ENCODE measurements at places on chromosomes 5 and 9.

DNA sequence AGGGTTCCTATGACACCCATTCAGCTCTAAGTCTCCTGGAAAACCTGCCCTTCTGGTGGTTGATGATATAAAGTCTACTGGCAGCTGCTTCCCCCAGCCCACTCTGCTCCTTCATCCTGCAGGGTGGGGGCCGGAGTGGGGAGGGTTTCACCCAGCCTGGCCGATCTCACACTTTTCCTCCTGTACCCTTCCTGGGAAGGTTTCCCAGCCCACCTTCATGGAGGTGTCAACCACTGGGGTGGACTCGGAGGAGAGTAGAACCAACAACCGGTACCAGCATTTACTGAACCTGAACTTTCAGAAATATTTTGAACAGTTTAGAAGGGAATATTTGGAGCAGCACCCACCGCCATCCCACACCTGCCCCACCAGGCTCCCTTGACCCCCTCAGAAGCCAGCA, 30.4 kb downstream of the ROR2 start:
- no peak for DNase-seq

- no peak for DNase-seq
Observed at GRCh38 chr5:65863747-65864146, 62.6 kb upstream of the ERBIN start.

GRCh38 chr5:16690243-16690852, 73.6 kb upstream of the RETREG1 start:
- DNase-seq: no peak

GRCh38 chr5:91401175-91401574, 18.1 kb upstream of the ARRDC3 start:
- no peak for DNase-seq

DNA sequence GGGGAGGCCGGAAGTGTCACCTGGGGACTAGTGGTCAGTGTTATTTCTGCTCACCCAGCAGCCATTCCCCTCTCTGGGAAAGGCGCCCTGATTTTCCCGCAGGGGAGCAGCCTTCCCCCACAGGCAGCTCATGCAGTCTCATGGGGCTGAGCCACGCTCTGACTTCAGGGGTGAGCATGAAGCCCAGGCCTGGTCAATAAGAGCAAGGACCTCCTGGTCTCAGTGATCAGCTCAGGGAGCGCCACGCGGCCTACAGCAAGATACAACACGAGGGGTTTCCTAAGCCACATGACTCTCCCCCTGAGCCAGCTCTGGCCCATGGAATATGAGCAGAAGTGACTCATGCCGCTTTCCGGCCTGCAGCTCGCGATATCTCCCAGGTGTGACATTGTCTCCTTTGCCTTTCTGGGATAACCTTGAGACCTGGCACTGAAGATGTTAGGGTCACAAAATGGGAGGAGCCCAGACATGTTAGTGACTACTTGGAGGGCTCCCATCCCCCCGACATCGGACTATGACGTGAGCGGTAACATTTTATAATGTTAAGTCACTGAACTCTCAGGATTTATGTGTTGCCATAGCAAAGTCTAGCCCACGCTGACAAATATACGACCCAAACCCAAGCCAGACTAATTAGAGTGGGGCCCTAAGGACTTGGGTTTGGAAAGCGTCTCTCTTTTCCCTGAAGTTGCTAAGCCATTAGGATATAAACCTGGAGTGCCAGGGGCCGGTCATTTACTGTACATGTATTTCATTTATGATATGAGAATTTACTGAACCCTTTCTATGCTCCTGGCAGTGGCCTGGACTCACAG, 46.5 kb upstream of the GFPT2 start:
- DNase-seq: no peak

DNA sequence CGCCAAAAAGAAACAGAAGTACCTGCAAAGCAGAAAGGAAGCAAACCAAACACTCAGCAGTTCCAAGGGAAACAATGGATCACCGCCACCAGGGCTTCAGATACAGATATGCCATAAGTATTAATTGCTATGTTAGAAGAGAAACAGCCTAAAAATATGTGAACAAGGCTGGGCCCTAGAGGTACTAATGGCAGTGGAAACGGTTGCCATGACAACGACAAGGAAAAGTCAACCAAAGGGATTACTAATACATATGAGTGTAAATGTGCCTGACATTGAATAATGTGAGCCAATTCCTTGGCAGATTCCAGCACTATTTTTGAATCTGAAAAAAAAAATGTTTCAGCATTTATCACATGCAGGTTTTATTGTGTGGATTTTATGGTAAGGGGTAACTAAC, 75.0 kb downstream of the CAVIN4 start:
- DNase-seq: no peak

GRCh38 chr5:150653145-150653761, 7.8 kb upstream of the MYOZ3 start:
- DNase-seq: no peak

GRCh38 chr9:69986970-69987369, 56.7 kb upstream of the MAMDC2 start:
- DNase-seq: no peak

GRCh38 chr5:119943148-119943547, 313.8 kb downstream of the FAM170A start:
- DNase-seq: no peak

Data from stimulated activated CD4-positive, alpha-beta T cell treated with anti-CD3 and anti-CD28 coated beads, TNF-alpha, amount 100 ng/mL, for 48 hours (primary cell).